CD8-positive, alpha-beta memory T cell (primary cell): ENCODE measurements at places on chromosomes 1 and 21. TPM values are rescaled to one million over a fixed set of nuclear protein-coding genes. Genes with fewer than 3 reads are reported as not detected.

The AKR7A3 gene
- 0.29 TPM for total RNA-seq

DNA sequence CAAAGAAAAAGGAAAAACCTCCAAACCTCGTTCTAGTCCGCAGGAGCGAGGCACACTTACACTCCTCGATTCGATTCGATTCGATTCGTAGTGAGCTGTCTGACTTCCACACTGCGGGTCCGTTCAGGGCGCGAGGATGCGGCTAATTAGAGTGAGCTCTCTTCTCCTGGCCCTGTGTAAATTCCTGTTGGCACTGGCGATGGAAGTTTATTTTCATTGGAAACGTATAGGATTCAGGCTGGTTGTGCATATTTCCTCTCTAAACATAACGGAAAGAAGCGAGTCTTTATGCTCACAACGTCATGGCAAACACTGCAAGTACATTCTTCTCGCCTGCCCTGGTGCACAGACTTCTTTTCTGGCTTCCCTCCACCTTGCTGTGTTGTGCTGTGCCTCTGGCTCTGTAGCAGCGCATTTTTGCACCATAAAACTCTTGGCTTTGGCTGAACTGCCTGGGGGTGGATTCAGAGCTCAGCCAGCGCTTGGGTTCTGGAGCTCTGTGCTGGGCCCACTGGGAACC lies 2.7 kb downstream of the HUNK start:
- no peak for DNase-seq

GRCh38 chr1:1730870-1731269 lies 6.7 kb upstream of the CDK11A start:
- no peak for DNase-seq

DNA sequence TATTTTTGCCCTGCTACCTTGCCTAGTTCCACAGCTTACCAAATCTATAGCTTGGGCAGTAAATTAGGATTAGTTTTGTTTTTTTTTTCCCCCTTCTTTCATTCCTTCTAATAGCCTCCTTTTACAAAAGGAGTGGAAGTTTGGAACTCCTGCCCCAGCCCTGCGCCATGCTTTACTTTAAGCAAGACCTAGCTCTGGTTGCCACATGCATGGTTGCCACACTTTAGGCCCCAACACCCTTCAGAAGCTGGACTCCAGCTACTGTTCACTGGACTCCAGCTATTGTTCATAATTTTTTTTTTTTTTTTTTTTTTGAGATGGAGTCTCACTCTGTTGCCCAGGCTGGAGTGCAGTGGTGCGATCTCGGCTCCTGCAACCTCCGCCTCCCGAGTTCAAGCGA lies 115.8 kb downstream of the NR5A2 start:
- no peak for DNase-seq

DNA sequence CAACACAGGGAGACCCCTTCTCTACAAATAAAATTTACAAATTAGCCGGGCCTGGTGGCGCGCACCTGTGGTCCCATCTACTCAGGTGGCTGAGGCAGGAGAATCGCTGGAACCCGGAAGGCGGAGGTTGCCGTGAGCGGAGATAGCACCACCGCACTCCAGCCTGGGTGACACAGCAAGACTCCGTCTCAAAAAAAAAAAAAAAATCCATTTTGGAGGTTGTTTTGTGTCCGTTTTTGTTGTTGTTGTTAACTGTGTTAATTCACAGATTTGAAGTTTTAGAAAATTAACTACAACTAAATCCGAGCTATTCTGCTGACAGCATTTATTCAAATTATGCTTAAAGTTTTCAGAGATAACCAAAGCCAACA lies 618 bp downstream of the CLCC1 start:
- DNase-seq = no peak

DNA sequence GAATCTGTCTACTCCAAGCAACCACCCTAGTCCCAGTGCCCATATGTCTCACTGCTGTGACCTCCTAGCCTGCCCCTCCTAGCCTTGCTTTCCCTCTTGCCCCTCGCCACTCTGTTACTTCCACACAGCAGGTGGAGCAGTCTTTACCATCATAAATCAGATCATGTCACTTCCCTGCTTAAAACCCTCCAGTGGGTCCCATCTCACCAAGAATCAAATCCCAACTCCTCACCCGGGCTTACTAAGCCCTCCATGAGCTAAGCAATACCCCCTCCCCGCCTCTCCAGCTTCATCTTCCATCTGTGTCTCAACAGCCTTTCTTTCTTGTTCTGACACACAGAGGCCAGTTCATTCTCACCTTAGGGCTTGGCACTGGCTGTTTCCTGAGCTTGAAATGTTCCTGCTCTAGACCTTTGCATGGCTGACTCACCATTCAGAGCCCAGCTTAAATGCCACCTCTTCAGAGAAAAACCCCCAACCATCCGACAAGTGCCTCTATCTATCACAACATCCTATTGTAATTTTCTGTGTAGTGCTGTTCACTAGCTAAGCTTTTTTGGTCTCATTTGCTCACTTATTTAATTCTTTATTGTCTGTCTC lies 22.3 kb downstream of the KNCN start:
- DNase-seq = no peak

- DNase-seq = no peak
Measured at GRCh38 chr21:33794596-33794995, 121.0 kb downstream of the ATP5PO start.

DNA sequence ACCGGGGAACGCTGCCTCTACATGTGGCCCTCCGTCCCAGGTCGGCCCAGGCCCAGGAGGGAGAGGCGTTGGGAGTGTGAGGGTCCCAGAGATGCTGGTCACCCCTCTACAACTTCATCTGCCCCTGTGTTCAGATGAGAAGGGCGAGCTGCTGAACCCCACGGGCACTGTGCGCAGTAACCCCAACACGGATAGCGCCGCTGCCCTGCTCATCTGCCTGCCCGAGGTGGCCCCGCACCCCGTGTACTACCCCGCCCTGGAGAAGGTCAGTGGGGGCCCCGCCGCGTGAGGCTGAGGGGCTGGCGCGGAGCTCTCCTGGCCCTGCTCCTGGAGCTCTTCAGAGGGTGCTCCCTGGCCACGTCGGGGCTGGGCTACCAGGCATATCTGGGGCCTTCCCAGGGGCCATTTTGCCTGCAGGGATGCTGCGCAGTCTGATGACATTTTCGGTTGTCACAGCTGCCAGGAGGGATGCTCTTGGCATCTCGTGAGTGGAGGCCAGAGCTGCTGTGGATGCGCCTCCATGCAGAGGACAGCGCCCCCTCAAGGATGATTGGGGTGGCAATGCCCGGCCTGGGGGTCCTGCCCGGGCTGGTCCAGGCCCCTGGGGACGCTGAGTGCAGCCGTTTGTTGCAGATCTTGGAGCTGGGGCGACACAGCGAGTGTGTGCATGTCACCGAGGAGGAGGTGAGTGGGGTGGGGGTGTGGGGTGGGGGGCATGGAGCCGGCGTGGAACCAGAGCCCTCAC lies 68.6 kb downstream of the PIK3CD start:
- DNase-seq = no peak

DNA sequence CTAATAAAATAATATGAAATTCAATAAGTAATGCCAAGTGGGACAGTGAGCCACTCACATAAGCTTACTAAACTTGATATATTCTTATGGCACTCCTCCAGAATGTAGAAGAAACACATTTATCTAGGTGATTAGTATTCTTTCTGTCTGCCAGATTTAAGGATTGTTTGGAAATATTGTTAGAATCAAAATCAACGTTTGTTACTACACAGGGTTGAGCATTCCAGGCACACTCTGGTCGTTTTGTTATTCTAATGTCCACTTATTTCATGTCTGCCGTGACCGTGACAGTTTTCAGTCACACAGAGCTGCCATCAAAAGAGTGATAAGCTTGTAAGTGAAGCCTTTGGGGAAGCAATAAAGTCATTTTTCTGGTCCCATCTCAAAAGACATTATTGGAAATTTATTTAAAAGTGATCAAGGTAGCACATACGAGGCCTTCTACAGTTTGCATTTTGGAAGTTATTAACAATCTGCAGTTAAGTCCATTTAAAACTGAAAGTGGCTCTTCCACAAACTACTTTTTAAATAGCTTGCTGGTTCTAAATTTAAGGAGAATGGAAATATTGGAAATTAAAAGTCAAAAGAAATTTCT lies 38.0 kb downstream of the NFIA start:
- DNase-seq = no peak
